ENCODE measurements at places on chromosomes 13 and 19.

DNA sequence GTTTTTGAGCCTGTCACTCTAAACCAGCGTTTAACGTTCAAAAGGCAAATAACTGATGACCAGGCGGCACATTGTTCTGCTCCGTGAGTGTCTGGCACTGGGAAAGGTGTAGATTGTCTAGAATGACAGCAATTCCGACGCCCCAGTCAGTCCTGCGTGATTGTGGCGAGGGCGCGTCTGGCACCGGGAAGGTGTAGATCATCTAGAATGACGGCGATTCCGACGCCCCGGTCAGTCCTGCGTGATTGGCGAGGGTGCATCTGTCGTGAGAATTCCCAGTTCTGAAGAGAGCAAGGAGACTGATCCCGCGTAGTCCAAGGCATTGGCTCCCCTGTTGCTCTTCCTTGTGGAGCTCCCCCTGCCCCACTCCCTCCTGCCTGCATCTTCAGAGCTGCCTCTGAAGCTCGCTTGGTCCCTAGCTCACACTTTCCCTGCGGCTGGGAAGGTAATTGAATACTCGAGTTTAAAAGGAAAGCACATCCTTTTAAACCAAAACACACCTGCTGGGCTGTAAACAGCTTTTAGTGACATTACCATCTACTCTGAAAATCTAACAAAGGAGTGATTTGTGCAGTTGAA lies 26.1 kb upstream of the NDUFS7 start:
- no peak for DNase-seq

- DNase-seq: no peak
Measured at GRCh38 chr13:42553098-42554046, 20.6 kb upstream of the TNFSF11 start.

- no peak for DNase-seq
Measured at GRCh38 chr19:35734273-35734672, 8.0 kb downstream of the IGFLR1 start.

- DNase-seq: no peak
Measured at GRCh38 chr19:10201176-10201575, 6.4 kb upstream of the DNMT1 start.

DNA sequence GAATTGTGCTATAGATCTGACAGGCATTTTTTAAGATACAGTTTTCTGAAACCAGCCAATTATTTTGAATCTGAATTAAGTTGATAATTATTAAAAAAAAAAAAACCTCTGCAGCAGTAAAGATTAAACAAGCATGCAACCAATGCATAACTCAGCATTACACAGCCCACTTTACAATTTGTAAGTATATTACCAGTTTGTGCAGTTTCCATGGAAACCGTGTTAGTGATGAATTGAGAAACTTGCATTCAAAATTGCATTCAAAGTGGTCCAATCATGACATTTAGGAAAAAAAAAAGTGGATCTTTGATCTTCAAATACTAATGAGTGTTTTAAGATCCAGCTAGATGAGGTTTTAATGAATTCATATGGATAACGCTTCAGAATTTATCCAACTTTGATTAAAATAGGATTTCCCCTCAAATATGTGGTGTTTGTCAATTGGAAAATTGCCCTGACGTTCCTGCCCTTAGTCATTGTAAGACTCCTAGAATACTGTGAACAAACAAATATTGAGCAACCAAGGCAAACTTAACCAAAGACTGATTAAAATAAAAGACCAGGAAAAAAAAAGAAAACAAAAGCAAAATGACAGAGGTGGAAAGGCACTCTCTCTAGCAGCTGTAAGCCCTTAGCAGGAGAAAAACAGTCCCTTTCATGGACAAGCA lies 314.8 kb upstream of the MAB21L1 start:
- DNase-seq: no peak

DNA sequence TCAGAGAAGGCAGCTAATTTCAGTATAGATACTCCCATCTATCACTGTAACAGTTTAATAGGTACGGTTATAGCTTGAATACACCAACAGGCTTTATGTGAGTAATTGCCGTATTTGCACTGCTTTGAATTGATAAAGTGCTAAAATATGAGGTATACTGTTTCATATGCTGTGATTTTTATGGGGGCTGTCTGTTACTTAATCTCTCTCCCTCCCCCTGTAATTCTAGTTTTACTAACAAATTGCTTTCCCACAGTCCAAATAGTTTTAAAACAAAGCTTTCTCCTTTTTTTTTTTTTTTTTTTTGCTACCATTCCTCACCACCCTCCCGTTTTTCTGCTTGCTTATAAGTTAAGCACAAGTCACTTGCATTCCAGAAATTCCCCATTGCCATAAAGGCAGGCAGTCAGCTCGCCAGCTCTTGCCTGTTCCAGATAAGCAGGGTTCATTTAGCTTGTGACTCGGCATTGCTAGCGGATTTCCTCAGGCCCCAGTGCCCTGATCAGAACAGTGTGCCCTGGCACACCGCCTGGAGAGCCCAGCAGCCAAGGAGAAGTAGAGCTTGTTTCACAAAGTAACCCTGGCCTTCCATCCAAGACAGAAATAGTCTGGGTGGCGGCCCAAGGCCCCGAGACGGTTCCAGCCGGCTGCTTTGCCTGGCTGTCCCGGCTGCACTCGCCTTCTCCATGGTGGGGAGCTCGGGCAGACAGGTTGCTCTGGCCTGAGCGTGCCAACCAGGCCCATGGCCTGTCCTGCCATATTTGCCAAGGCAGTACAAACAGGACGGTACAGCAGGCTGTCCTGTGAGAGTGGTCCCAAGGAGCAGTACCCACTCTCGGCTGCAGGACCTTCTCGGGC lies 43.5 kb upstream of the NPAS1 start:
- no peak for DNase-seq

DNA sequence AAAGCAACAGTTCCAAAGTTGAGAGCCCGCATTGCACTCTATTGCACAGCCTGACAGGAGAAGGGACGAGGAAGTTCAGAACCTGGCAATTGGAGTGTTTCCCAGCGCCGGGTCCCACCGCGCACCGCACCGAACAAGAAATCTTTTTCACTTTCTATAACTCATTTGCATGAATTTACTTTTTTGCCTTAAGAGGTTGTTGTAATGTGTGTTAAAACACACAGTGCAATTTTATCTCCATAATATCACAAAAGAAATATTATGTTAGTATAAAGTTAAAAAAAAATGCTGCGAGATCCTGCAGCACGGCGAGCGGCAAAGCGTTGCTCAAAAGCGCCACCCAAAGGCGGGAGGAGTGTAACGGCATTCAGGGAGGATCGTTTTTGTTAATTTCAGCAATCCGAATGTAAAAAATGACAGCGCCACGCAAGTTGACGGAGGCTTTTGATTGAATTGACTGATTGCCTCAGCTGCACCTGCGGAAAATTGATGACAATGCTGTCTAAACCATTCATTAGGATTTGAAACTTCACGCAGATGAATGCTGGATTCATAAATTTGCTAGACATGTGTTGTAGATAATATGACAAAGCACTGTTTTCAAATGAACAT lies 303.6 kb upstream of the ZNF507 start:
- no peak for DNase-seq

- DNase-seq: no peak
Measured at GRCh38 chr13:32032759-32033158, 1.2 kb downstream of the FRY start.

- no peak for DNase-seq
Measured at GRCh38 chr19:55962186-55962585, 14.6 kb downstream of the NLRP8 start.

GRCh38 chr19:34818270-34818669 lies 45.3 kb upstream of the ZNF599 start:
- DNase-seq: no peak

- DNase-seq: no peak
Measured at GRCh38 chr19:38952395-38953165, 21.8 kb downstream of the MRPS12 start.

GRCh38 chr13:106493533-106494220 lies 41.8 kb downstream of the EFNB2 start:
- DNase-seq: no peak

GRCh38 chr19:44907613-44908012 lies 2.0 kb downstream of the APOE start:
- no peak for DNase-seq

DNA sequence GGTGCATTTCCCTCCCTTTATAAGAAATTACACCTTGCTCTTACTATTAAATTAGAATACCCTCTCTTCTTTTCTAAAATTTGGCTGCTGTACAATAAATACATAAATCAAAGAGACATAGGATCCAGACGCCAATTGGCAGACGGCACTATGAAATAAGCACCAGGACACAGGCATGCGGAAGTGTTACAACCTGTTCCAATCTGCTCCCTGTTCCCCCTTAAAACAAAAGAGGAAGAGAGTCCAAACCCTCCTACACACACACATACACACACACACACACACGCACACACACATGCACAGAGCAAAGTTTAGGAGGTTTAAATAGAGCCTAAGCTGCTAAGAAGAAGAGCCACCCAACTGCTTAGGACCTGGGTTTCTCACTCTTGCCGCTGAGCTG lies 75.6 kb upstream of the ZNF507 start:
- DNase-seq: no peak

DNA sequence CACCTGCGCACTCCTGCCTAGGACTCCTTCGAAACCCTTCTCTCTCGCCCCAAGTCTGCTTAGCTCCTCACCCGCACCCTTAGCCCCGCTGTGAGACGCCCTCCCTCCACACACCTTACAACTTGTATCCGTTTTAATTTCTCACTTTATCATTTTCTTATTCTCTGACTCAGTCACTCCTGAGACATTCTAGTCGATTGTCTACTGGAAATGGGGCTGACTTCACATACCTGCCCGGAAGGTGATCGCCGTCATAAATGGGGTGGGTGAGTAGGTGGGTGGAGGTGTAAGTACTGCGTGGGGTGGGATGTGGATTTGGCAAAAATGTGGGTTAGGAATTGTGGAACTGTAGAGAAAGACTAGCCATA lies 714 bp downstream of the NDFIP2 start:
- DNase-seq: no peak

DNA sequence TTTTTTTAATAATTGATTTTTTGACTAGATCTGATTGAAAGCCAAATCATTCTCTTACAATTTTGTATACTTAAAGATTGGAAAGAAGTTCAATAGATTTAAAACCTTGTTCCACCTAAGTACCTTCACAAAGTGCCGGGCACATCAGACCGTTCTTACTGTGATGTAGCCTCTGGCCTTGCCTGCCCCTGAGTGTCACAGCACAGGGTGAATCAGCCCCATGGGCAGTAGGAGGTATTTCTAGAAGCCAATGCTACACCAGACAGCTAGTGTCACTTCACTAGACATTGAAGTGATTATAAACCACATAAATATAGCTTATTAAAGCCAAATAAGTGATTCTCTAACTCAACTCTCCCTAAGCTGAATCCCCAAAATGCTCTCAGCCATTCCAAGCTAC lies 131.3 kb downstream of the LACC1 start:
- no peak for DNase-seq
